CD4-positive, alpha-beta T cell treated with Interleukin-21 for 1 hour (primary cell): ENCODE measurements at places on chromosomes 4 and X.

DNA sequence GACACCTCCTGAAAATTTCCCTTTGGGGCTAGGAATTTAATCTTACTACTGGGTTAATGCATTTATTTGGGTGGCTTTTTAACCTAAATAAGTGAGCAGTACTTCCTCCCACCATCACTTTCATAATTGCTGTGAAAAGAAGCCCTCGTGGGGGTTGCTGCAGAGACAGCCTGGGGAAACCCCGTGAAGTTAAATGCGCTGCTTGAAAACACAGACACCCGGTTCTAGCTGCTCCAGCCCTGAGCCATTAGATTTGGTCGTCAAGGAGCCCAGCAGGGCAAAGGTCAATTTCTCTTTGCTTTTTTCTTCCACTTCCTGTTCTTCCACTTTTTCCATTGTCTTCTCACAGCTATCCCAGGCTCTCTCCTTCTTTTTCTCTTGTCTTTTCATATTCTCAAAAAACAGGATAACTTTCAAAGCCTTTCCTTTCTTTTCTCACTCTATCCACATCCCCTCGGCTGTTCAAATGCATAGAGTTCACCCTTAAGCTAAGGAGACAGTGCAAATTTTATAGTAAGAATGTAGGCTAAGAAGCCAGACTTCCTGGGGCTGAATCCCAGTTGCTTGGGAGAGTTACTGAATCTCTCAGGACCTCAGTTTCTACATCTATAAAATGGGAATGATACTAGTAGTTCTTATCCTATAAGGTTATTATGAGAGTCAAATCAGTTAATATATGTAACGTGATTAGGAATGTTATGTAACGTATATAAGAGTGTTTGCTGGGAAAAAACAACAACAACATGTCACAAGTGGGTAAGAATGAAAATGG lies 91.5 kb upstream of the ZNF827 start:
- DNase-seq: no peak

DNA sequence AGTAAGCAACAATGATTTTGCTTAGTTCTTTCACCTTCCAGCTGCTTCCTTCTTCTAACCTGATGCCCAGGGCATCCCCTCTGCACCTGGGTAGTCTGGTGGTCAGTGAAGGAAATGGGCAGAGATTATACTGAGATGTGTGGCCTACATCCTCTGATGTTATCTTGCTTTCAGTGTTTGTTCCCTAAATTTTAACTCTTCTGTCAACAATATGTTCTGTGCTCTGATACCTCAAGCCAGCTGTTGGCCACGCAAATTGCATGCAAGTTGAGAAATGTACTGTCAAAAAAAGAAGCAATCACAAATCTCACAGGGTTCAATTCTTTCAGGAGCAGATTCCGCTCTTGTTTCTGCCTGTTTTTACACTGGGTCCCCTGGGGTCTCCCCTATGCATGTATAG lies 73.8 kb downstream of the FBXW7 start:
- DNase-seq: no peak

GRCh38 chrX:40734971-40735324 lies 394 bp downstream of the MED14 start:
- peak; percentile 30 for DNase-seq

DNA sequence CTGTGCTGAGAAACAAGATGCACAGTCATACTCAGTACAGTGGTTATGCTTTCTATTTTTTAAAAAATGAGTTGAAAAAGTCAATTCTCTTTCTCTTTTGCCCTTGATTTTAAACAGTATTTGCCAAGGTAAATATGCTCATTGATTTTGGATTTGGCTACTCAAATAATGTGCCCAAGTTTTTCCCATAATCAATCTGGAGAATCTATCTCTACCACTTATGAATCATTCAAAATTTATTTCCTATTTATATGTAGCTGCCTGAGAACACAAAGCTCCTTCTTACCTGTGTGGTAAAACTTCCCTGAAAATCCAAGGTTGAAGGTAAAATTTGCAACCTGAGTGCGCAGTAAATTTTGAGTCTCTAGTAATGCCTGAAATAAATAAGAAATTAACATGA lies 136.5 kb downstream of the NDST4 start:
- DNase-seq: no peak

GRCh38 chr4:11069083-11069482 lies 359.6 kb downstream of the HS3ST1 start:
- no peak for DNase-seq

DNA sequence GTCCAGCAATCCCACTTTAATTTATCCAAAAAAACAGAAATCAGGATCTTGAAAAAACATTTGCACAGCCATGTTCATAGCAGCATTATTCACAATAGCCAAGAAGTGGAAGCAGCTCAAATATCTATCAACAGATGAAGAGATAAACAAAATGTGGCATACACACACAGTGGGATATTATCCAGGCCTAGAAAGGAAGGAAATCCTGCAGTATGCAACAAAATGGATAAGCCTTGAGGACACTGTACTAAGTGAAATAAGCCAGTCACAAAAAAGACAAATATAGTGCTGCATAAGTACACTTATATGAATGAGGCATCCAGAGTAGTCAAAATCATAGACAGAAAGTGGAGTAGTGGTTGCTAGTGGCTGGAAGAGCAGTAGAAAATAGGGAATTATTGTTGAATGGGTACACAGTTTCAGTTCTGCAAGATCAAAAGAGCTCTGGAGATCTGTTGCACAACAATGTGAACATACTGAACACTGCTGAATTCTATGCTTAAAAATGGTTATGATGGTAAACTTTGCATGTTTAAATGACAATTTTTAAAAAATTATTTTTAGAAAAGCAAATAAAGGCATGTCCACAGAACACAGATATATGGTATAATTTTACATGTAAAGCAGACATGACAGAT lies 25.6 kb downstream of the CHM start:
- no peak for DNase-seq

DNA sequence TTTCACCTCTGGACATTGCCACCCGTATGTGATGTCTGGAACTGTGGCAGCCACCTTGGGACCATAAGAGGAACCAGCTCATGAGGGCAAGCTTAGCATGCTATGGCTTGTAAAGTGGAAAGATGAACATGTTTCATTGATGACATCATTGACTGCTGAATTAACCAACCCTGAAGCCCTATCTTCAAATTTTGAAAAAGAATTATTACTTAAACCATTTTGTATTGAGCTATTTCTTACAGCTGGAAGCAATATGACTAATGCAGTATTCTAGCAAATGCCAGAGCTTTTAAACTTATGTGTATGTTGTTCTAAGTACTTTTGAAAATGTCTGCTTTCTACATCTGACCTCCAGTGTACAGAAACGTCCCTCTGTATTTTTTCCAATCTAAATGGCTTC lies 18.1 kb downstream of the GUCY2F start:
- no peak for DNase-seq

DNA sequence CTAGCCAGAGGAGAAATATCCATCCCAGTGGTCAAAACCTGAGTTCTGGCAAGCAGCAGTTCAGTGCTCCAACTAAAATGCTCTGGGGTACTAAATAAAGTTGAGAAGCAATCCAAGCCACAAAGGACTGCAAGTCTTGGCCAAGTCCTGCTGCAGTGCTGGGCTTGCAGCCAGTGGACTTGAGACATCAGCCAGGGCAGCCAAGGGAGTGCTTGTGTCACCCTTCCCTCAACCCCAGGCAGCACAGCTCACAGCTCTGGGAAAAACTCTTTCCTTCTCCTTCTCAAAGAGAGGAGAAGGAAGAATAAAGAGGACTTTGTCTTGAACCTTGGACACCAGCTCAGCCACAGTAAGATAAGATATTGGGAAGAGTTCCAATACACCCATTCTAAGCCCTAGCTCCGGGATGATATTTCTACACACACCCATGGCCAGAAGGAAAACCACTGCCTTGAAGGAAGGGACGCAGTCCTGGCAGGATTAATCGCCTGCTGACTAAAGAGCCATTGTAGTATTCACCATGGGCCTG lies 99.8 kb downstream of the PTCHD1 start:
- DNase-seq: no peak

GRCh38 chrX:23907498-23908218 lies at the start of the genes APOO and CXorf58:
APOO (minus strand) TSS chrX:23907938; CDS start chrX:23907702, 236 bp downstream.
CXorf58 (plus strand) TSS chrX:23908006; CDS start chrX:23910303, 2,297 bp downstream.
- DNase-seq: peak; percentile 93

DNA sequence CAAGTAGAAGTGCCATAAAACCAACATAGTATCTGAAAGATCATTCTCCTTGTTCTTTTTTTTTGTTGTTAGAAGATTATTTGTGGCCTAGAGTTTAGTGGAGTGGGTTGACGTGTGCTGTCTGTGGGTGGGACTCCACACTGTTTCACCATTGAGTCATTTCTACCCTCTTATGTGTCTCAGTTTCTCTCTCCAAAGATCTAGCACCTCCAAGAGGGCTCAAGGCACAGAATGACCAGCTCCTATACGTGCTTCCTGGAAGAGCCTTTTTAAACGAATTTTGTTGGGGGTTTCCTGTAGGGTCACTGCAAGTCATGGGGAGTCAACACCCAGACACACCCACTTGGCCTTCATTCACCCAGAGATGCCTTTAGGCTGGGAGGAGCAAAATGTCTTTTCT lies 150.1 kb downstream of the KLF8 start:
- DNase-seq: no peak

DNA sequence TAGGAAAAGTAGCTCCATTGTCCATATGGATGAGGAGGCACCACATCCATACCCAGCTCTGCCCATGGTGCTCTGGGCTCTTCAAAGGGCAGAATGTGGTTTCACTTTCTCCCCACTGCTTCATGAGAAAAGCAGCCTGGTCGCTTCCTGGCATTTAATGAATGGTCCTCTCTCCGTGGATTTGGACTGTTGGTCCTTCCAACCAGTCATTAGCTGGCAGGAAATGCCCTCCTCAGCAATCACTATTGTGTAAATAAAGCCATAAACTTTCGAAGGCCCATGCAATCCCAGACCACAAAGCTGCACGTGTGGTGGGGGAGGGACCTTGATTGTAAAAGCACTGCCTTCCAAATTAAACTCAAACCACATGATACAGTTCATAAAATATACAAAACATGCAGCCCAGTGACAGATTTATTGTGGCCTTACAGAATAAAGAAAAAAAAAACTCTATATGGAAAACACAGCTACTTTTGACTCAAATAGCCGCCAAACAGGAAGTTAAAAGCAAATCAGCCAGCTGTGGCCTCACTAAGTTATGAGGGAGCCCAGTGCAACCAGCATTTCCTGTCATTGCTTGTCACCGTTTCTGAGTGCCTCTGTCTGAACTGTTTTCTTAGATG lies 8.1 kb downstream of the MBNL3 start:
- peak; percentile 60 for DNase-seq

- DNase-seq: peak; percentile 94
Observed at GRCh38 chrX:54808605-54809483, 1.3 kb downstream of the MAGED2 start.

GRCh38 chr4:145388043-145388442 lies 93.6 kb upstream of the SMAD1 start:
- no peak for DNase-seq

- DNase-seq: no peak
Observed at GRCh38 chrX:107773206-107773605, 2.4 kb downstream of the TSC22D3 start.

GRCh38 chr4:142435599-142436235 lies 410.4 kb downstream of the INPP4B start:
- no peak for DNase-seq

DNA sequence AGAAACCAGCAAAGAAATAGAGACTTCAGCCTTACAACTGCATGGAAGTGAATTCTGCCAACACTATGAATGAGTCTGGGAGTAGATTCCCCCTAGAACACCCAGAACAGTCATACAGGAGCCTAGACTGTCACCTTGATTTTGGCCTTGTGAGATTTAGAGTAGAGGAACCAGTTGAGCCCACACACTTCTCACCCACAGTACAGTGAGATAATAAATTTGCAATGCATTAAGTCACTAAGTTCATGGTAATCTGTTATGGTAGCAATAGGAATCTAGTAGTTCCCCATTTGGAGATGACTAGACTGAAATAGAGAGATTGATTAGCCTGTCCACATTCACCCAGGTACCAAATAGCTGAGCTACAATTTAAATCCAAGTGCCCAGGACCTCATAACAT lies 59.0 kb downstream of the FAM13A start:
- no peak for DNase-seq

DNA sequence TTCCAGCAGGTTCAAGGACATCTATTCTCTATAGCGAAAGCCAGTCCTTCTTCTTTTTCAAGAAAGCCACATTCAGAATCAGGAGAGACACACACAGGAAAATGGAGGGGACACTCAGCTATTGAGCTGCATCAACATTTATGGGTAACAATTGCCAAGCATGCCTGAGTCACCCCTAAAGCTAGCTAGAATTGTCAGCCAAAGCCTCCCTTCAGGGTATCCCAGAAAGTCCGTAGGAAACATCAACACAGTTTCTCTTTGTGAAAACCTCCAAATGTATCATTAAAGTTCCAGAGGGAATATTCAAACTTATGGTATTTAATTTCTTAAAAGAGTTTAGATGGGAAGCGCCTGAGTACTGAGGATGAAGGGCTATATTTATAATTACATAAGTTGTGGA lies 331.1 kb upstream of the SLC7A11 start:
- DNase-seq: no peak

GRCh38 chr4:98946359-98946758 lies 17.4 kb upstream of the EIF4E start:
- no peak for DNase-seq

- DNase-seq: no peak
Observed at GRCh38 chr4:57037982-57038604, 59.4 kb downstream of the POLR2B start.

DNA sequence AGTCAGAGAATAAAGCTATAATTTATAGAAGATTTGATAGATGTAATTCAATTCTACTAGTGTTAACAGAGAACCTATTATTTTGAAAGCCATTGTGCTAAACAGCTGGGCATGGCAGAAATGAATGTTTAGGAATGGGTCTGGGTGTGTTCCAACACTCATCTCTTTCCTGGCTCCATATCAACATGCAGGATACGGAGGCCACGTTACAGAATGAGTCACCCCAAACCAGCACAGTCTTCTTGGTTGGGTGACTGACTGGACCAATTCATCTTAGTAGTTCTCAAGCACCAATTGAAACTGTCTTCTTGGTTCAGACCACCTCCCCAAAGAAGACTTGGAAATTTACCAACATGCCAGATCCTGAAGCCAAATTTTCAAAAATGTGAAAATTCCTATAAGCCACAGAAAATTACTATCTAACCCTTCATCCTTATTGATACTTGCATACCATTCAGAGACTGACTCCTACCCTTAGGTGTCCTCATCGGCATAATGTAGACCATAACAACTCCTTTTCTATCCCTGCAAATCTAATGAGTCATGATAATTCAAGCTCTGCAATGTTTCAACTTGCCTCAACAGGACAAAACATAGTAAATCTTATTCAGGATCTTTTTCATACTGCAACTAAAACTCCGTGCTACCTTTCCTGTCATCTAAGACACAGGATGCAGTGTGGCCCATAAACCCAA lies 52.0 kb upstream of the ATOH1 start:
- no peak for DNase-seq

GRCh38 chr4:1979477-1980196 lies 29.1 kb downstream of the NELFA start:
- no peak for DNase-seq

- DNase-seq: no peak
Observed at GRCh38 chr4:181468451-181468850, 774.8 kb upstream of the TENM3 start.

DNA sequence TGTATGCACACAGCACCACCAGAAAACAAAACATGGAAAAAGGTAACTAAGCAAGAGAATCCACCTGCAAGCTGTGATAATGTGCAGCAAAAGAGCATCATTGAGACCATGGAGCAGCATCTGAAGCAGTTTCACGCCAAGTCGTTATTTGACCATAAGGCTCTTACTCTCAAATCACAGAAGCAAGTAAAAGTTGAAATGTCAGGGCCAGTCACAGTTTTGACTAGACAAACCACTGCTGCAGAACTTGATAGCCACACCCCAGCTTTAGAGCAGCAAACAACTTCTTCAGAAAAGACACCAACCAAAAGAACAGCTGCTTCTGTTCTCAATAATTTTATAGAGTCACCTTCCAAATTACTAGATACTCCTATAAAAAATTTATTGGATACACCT lies 90.2 kb downstream of the TET2 start:
- no peak for DNase-seq
